ENCODE measurements at places on chromosomes 3 and 15. TPM values are rescaled to one million over a fixed set of nuclear protein-coding genes. Genes with fewer than 3 reads are reported as not detected.

MUC20 gene
- total RNA-seq = 1.1 TPM

GRCh38 chr3:64046996-64047594 lies 23.8 kb upstream of the PSMD6 start:
- no peaks in the 10 kb centered on the region for H3K36me3 ChIP-seq
- H3K4me3 ChIP-seq = no peak overlapping the region
- H3K27me3 ChIP-seq = peaks cover 3% of the 10 kb centered on the region
- no peak overlapping the region for H3K27ac ChIP-seq
- H3K4me1 ChIP-seq = no peaks in the 10 kb centered on the region
- no peak for DNase-seq

GRCh38 chr3:109155828-109156227 lies 19.3 kb downstream of the C3orf85 start:
- no peaks in the 10 kb centered on the region for H3K36me3 ChIP-seq
- no peak overlapping the region for H3K27ac ChIP-seq
- DNase-seq = no peak
- H3K27me3 ChIP-seq = no peaks in the 10 kb centered on the region
- peaks cover 7% of the 10 kb centered on the region for H3K4me1 ChIP-seq

GRCh38 chr3:150372722-150373121 lies 35.4 kb upstream of the TSC22D2 start:
- peaks cover 3% of the 10 kb centered on the region for H3K4me1 ChIP-seq
- H3K27me3 ChIP-seq = no peaks in the 10 kb centered on the region
- H3K4me3 ChIP-seq = no peak overlapping the region

DNA sequence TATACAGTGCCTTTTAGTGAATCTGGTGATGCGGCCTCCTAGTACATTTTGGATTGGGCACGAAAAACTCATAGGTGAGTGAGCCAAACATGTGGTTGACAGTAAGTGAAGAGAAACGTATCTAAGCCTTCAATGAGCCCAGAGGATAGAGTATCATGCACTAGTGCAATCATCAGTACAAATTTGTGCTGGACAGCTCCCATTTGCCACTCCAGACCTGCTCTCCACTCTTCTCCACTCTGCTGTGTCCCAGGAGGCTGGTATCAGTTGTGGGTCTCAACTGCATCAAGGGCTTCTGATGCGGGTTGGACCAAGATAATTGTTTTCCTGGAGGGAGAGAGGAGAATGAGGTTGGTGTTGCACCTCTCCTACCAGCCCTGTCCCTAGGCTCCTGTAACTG lies 9.1 kb upstream of the RASGRF1 start:
- peaks cover 2% of the 10 kb centered on the region for H3K27me3 ChIP-seq
- no peak overlapping the region for H3K4me3 ChIP-seq
- H3K4me1 ChIP-seq = no peaks in the 10 kb centered on the region

CADM2 gene
- total RNA-seq = 0.92 TPM

DNA sequence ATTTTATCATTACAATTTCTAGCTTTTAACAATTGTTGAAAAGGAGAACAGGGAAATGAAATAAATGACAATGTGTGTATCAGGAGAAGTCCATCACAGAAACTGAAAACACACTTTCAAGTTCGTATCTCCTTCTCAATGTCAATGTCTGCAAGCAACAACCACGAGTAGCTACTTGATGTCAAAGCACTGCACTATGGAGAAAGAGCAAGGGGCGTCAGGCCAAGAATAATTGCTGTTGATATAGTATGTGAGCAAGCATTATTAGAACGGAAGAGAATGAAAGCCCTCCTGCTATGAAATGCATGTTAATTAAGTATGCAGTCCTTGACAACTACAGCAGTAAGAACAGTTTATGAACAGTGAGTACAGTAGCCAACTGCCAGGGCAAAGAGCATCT lies 1250.1 kb downstream of the ZPLD1 start:
- H3K27me3 ChIP-seq = no peaks in the 10 kb centered on the region
- no peak for DNase-seq
- no peak overlapping the region for H3K4me3 ChIP-seq
- no peaks in the 10 kb centered on the region for H3K4me1 ChIP-seq
- H3K36me3 ChIP-seq = no peaks in the 10 kb centered on the region

DNA sequence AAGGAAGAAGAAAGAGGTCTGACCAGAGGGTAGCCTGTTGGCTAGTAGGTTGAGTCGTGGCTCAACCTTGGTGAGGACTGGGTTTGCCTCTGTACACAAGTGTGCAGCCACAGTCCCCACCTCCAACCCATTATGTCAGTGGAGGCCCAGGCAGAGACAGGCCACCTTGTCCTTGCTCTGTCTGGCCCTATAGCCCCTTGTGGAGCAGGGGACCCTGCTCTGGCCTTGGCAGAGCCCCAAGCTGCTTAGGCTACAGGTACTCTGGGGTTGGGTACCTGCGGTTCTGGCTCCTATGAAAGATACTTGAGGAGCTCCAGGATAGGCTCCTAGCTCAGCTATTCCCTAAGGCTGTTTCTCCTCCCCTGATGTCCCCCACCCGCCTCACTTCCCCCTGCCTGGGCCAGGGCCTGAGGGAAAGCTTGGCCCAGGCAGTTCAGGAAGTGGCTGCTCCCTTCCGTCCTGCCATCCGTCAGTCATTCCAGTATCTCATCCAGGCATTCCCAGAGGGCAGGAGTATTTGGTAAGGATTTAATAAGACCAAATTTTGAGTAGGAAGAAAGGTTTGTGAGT lies 44.0 kb downstream of the FGD5 start:
- H3K4me1 ChIP-seq = peaks cover 10% of the 10 kb centered on the region
- no peaks in the 10 kb centered on the region for H3K36me3 ChIP-seq
- no peak for DNase-seq
- H3K27ac ChIP-seq = no peak overlapping the region

DNA sequence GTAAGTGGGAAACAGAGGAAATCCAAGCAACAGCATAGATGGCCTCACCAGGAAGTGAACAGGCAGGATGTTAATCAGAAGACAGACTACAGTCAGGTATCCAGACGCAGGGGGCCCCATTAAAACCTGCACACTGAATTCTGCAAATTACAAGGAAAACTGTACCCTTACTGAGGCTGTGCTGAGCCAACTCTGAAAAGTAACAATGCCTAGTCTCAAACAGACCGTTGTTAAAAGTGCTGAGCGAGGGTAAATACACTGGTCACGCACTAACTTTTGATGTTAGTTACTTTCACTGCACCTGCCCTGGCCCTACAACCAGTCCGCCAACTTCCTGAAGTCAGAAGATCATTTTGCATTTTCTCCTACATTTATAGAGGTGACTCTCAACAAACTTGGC lies 1.0 kb downstream of the TAMM41 start:
- no peak overlapping the region for H3K27ac ChIP-seq
- peaks cover 19% of the 10 kb centered on the region for H3K36me3 ChIP-seq
- DNase-seq = no peak
- H3K27me3 ChIP-seq = no peaks in the 10 kb centered on the region

- no peak overlapping the region for H3K4me3 ChIP-seq
- H3K27me3 ChIP-seq = no peaks in the 10 kb centered on the region
- peaks cover 11% of the 10 kb centered on the region for H3K36me3 ChIP-seq
- no peak overlapping the region for H3K27ac ChIP-seq
Observed at GRCh38 chr3:4409971-4410573, 57.0 kb downstream of the SUMF1 start.

NLGN1 gene
- total RNA-seq = 0.37 TPM

GRCh38 chr15:63905558-63906265 lies 72.0 kb upstream of the HERC1 start:
- H3K27ac ChIP-seq = peak overlapping the region; percentile 36
- H3K4me1 ChIP-seq = no peaks in the 10 kb centered on the region
- no peaks in the 10 kb centered on the region for H3K27me3 ChIP-seq
- no peaks in the 10 kb centered on the region for H3K36me3 ChIP-seq
- no peak for DNase-seq

GRCh38 chr15:80061582-80061981 lies 2.1 kb downstream of the ZFAND6 start:
- H3K27ac ChIP-seq = peak overlapping the region; percentile 95
- H3K36me3 ChIP-seq = no peaks in the 10 kb centered on the region
- no peaks in the 10 kb centered on the region for H3K27me3 ChIP-seq
- no peak overlapping the region for H3K4me3 ChIP-seq

NR1I2 gene
- 3.2 TPM for total RNA-seq

VEPH1 gene
- 1.7 TPM for total RNA-seq

DNA sequence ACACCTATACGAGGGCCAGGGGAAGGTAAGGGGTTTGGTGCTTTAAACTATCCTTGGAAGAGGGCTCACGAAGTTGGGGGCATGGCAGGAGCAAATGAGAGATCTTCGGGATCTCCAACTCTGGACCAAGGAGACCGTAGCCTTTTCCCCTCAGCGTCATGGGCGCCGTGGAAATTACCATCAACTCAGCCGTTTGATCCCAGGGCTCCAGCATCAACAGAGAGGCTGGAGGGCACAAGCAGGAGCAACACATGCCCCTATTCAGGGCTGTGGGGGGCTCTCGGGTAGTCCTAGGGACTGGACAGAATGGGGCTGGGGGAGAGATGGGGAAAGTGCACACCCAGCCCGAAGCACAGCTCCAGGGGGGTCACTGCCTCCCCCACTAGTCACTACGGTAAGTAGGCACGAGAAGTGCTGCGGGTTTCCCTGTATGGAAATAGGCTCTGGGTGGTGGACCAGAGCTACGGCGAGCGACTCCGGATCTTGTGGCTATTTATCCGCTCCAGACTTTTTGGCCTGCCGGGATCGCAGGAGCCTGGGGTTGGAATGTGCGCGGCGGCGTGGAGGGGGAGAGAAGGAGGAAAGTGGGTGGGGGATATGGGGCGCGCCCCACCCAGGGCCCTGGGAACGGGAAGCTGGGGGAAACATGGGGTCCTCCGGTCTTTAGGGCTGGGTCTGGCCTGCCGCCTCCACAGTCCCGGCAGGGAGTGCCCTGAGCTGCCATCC lies 539 bp upstream of the LAMB2 start:
- no peaks in the 10 kb centered on the region for H3K27me3 ChIP-seq
- H3K36me3 ChIP-seq = peaks cover 6% of the 10 kb centered on the region
- peaks cover 57% of the 10 kb centered on the region for H3K4me1 ChIP-seq
- peak; percentile 70 for DNase-seq

DNA sequence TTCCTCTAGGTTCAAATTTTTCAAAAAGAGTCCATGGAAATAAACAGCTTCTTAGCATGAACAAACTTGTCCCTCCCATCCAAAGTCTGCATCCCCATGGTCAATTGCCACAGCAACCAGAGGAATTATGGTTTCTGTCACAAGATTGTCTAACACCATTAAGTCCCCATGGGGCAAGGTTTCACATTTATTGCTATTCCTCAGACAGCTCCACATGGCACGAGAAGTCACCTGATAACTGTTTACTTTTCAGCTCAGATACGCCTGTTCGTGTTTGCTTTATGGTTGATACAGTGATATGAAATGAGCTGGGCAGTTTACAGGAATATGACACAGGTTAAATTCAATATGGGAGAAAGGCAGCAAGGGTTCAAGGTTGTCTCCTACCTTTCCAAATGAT lies 37.9 kb upstream of the MUC13 start:
- H3K27ac ChIP-seq = no peak overlapping the region
- no peaks in the 10 kb centered on the region for H3K27me3 ChIP-seq
- no peak for DNase-seq
- peaks cover 17% of the 10 kb centered on the region for H3K36me3 ChIP-seq

Data from liver (tissue), 10 donors.